ENCODE measurements at places on chromosomes 13 and 19. TPM values are rescaled to one million over a fixed set of nuclear protein-coding genes. Genes with fewer than 3 reads are reported as not detected.
A peak's percentile ranks its signal among the peaks of the same experiment; 100 is the strongest.

Gene ZNF443
- total RNA-seq: 3.8 TPM

Gene TEX29
- not detected for total RNA-seq

Gene MARCHF2
- 283 TPM for total RNA-seq

Gene SCAF1
- total RNA-seq: 10.9 TPM

Gene ADGRE3
- not detected for total RNA-seq

DNA sequence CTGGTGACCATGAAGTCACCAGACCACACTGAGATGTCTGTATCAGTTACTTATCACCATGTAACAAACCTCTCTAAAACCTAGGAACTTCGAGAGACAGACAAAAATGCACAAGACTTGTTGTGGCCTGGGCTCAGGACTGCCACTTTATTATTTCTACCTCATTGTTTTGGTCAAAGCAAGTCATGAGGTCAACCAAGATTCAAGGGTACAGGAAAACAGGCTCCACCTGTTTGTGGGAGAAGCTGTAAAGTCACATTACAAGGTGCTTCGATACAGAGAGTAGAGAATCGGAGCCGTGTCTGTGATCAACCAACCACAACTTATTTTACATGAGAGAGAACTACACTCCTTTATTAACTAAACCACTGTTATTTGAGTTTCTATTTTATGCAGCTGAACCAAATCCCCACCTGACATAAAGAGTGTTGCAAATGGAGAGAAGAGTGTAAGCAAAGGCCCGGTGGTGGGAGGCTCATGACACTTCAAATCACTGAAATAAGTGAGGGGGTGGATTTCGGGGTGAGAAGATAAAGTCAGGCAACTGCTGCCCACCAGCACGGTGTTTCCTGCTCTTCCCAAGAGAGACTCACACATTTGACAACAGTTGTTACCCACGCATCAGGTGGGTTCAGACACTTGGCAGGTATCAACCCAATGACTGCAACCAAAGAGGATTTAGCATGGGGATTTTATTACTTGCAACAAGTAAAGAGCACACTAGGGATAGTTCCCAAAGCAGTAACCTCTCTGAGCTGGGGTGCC lies 39.0 kb upstream of the IGSF23 start:
- no peaks in the 10 kb centered on the region for H3K27me3 ChIP-seq
- no peaks in the 10 kb centered on the region for H3K36me3 ChIP-seq
- no peak overlapping the region for H3K4me3 ChIP-seq
- H3K4me1 ChIP-seq: no peaks in the 10 kb centered on the region
- H3K27ac ChIP-seq: no peak overlapping the region
- DNase-seq: no peak

DNA sequence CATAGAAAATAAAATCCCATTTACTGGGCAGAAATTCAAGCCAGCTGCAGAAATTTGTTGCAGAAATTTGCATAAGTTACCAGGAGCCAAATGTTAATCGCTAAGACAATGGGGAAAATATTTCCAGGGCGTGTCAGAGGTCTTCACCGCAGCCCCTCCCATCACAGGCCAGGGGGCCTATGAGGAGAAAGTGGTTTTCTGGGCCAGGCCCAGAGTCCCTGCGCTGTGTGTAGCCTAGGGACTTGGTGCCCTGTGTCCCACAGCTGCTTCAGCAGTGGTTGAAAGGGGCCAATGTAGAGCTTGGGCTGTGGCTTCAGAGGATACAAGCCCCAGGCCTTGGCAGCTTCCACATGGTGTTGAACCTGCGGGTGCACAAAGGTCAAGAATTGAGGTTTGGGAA lies 278.9 kb upstream of the PCDH9 start:
- no peak overlapping the region for H3K27ac ChIP-seq
- H3K27me3 ChIP-seq: no peaks in the 10 kb centered on the region
- no peak for DNase-seq
- no peaks in the 10 kb centered on the region for H3K4me1 ChIP-seq

DNA sequence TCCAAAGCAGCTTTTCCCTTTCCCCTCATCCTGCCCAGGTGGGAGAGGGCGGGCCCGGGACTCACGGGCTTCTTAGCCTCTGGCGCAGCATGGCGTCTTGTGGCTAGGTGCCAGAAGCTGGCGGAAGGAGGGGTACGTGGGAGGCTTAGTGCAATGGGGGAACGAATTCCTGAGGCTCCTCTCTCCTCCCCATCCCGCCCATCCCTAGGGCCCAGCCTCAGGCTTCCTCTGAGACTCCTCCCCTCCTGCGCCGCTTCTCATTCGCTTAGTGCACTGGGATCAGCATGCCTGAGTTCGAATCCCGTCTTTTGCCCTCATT lies 297.8 kb downstream of the ZNF536 start:
- no peak for DNase-seq
- H3K4me3 ChIP-seq: no peak overlapping the region
- H3K36me3 ChIP-seq: no peaks in the 10 kb centered on the region
- H3K27ac ChIP-seq: no peak overlapping the region

DNA sequence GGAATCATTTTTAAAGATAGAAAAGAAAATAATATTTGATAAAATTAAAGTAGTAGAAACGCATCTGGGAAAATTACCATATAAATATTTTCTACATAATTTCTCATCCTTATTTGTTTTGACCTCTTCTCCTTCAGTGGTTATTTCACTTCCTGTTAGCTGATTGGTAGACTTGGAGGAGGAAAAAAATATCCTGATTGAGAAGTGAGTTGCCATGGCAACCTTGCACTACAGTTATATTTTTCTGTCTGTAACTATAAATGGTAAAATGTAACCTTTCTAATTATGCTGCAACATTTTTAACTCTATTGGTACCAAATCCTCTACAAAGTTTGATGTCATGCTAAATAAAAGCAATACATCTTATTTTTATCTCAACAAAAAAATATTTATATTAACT lies 45.2 kb downstream of the SCEL start:
- no peak overlapping the region for H3K4me3 ChIP-seq
- no peaks in the 10 kb centered on the region for H3K36me3 ChIP-seq
- H3K4me1 ChIP-seq: no peaks in the 10 kb centered on the region
- H3K27me3 ChIP-seq: no peaks in the 10 kb centered on the region

- no peak overlapping the region for H3K4me3 ChIP-seq
- peak overlapping the region; percentile 26 for H3K27ac ChIP-seq
- H3K4me1 ChIP-seq: peaks cover 8% of the 10 kb centered on the region
- DNase-seq: no peak
- H3K27me3 ChIP-seq: no peaks in the 10 kb centered on the region
Observed at GRCh38 chr13:50589139-50589538, 254.4 kb downstream of the DLEU7 start.

GRCh38 chr19:7337380-7338194 lies 11.2 kb upstream of the ARHGEF18 start:
- no peaks in the 10 kb centered on the region for H3K27me3 ChIP-seq
- no peaks in the 10 kb centered on the region for H3K4me1 ChIP-seq
- no peak overlapping the region for H3K4me3 ChIP-seq
- peak; percentile 64 for DNase-seq
- H3K27ac ChIP-seq: no peak overlapping the region

- peaks cover 15% of the 10 kb centered on the region for H3K4me1 ChIP-seq
- DNase-seq: no peak
- H3K27me3 ChIP-seq: no peaks in the 10 kb centered on the region
Observed at GRCh38 chr13:75482820-75483079, 781 bp upstream of the TBC1D4 start.

DNA sequence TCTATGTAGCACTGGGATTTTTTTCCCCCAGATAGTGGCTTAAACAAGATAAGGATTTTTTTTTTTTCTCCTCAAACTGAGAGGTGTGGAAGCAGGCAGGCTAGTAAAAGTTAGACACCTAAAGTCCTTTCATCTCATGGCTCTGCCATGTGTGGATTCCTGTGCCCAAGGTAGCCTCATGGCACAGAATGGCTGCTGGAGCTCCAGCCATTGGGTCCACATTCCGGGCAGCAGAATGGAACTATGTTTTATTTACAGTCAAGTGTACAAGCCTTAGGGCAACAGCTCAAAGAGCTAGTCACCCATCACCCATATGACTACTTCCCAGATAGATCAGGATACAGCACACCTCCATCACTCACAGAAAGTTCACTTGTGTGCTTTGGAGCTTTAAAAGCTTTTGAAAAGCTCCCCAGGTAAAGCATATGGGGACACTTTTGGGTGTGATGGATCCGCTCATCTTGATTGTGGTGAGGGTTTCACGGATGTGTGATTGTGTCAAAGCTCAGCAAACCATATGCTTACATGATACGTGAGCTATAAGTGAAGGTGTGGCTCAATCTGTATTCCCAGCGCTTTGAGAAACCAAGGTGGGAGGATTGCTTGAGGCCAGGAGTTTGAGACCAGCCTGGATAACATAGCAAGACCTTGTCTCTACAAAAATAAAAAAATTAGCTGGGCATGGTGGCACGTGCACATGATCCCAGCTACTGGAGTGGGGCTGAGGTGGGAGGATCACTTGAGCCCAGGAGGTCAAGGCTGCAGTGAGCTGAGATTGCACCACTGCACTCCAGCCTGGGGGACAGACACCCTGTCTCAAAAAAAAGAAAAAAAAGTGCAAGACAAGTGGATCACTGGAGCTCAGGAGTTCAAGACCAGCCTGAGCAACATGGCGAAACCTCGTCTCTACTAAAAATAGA lies 18.1 kb downstream of the PGLS start:
- no peaks in the 10 kb centered on the region for H3K4me1 ChIP-seq
- no peak overlapping the region for H3K4me3 ChIP-seq
- peaks cover 45% of the 10 kb centered on the region for H3K27me3 ChIP-seq
- no peak for DNase-seq
- H3K27ac ChIP-seq: no peak overlapping the region
- no peaks in the 10 kb centered on the region for H3K36me3 ChIP-seq

GRCh38 chr19:31317093-31317492 lies 32.1 kb downstream of the TSHZ3 start:
- H3K27ac ChIP-seq: peak overlapping the region; percentile 64
- DNase-seq: peak; percentile 53
- H3K36me3 ChIP-seq: no peaks in the 10 kb centered on the region
- H3K27me3 ChIP-seq: no peaks in the 10 kb centered on the region
- no peak overlapping the region for H3K4me3 ChIP-seq

- DNase-seq: no peak
- peak overlapping the region; percentile 98 for H3K27ac ChIP-seq
- H3K36me3 ChIP-seq: peaks cover 44% of the 10 kb centered on the region
- H3K4me3 ChIP-seq: peak overlapping the region; percentile 94
- H3K27me3 ChIP-seq: no peaks in the 10 kb centered on the region
- peaks cover 18% of the 10 kb centered on the region for H3K4me1 ChIP-seq
Observed at GRCh38 chr19:15108145-15108844, 1.1 kb downstream of the SYDE1 start.

DNA sequence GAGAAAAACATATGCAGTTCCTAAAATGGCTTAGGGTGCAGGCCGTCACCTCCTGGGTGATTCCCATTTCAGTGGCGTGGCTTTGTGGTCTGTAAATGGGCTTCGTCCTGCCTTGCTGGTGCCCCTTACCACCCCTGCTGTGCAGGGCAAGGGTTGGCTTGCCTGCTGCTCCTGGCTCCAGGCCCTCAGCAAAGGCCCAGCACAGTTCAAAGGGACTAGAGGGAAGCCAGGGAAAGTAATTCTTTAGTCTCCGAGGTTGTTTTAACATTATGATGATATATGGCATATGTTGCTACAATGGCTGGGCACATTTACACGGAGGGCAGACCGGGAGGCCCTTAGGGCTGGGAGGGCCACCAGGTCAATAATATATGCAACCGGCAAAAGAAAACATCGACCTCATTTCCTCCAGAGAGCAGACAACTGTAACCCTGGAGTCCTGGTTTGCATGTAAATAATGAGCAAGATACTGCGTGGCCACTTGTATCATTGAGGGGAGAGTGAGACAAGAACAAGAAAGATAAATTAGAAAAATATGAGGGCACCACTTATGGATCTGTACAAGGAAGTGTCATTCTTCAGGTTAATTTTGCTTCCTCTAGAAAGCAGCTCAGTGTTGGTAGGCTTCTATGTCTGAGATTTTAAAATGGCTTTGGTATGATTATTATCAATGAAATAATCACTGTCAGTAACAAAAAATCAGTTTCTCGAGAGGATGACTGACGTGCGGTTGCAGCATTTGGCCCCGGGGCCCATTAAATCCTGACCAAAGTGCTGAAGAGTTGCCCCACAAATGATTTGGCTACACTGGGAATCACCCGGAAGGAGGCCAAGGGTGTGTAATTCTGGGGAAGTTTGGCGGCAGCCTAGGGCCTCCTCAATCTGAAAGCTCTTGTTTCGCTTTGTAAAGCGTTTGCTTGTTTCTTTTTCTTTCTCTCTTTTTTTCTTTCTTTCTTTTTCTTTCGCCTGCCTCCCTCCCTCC lies 32.8 kb upstream of the URI1 start:
- H3K27ac ChIP-seq: no peak overlapping the region
- H3K36me3 ChIP-seq: no peaks in the 10 kb centered on the region
- H3K4me3 ChIP-seq: no peak overlapping the region
- no peaks in the 10 kb centered on the region for H3K4me1 ChIP-seq
- peaks cover 6% of the 10 kb centered on the region for H3K27me3 ChIP-seq

DNA sequence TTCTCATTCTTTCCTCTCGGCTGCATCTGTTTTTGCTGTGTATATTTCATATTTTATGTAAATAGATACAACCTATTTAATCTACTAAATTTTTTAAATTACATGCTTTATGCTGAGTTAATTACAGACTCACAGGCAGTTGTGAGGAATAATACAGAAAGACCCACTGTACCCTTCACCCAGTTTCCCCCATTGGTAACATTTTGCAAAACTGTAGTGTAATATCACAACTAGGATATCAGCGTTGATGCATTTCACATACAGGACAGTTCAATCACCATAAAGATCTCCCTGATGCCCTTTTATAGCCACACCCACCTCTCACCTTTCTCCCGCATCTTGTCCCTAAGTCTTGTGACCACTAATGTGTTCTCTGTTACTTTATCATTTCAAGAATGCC lies 43.5 kb downstream of the GSX1 start:
- H3K4me1 ChIP-seq: no peaks in the 10 kb centered on the region
- H3K27ac ChIP-seq: no peak overlapping the region
- no peaks in the 10 kb centered on the region for H3K36me3 ChIP-seq

GRCh38 chr19:41695745-41696144 lies 7.7 kb upstream of the CEACAM7 start:
- DNase-seq: peak; percentile 43
- H3K4me1 ChIP-seq: no peaks in the 10 kb centered on the region
- H3K4me3 ChIP-seq: no peak overlapping the region
- H3K27ac ChIP-seq: no peak overlapping the region

- H3K4me3 ChIP-seq: no peak overlapping the region
- H3K27ac ChIP-seq: peak overlapping the region; percentile 89
- no peaks in the 10 kb centered on the region for H3K27me3 ChIP-seq
- no peaks in the 10 kb centered on the region for H3K36me3 ChIP-seq
Observed at GRCh38 chr19:47540748-47541147, 25.9 kb upstream of the NAPA start.

DNA sequence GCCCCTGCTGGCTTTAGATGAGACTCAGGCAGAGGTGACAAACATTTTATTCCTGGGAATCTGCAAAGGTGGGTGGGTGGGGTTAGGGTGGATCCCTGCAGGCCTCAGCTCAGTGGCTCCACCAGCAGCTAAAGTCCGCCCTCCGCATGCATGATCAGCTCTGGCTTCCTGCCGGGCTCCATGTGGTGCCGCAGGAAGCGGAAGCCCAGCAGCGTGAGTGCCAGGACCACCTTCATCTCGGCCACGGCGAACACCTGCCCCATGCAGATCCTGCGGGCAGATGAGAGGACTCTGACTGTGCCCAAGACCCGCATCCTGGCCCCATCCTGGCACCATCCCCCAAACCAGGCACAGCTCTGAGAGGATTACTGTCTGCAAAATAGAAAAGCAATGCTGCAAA lies 26.3 kb downstream of the CYP4F2 start:
- no peak overlapping the region for H3K4me3 ChIP-seq
- H3K4me1 ChIP-seq: no peaks in the 10 kb centered on the region
- H3K27me3 ChIP-seq: peaks cover 34% of the 10 kb centered on the region
- H3K27ac ChIP-seq: no peak overlapping the region
- DNase-seq: no peak
- no peaks in the 10 kb centered on the region for H3K36me3 ChIP-seq

- DNase-seq: no peak
- no peak overlapping the region for H3K27ac ChIP-seq
- no peaks in the 10 kb centered on the region for H3K36me3 ChIP-seq
- H3K27me3 ChIP-seq: peaks cover 6% of the 10 kb centered on the region
- H3K4me3 ChIP-seq: no peak overlapping the region
Observed at GRCh38 chr19:6997679-6998445, 23.4 kb downstream of the MBD3L2B start.

Measured in sigmoid colon (tissue), 7 donors.